Daoy (cell line): ENCODE measurements at places on chromosomes 6 and 20.

DNA sequence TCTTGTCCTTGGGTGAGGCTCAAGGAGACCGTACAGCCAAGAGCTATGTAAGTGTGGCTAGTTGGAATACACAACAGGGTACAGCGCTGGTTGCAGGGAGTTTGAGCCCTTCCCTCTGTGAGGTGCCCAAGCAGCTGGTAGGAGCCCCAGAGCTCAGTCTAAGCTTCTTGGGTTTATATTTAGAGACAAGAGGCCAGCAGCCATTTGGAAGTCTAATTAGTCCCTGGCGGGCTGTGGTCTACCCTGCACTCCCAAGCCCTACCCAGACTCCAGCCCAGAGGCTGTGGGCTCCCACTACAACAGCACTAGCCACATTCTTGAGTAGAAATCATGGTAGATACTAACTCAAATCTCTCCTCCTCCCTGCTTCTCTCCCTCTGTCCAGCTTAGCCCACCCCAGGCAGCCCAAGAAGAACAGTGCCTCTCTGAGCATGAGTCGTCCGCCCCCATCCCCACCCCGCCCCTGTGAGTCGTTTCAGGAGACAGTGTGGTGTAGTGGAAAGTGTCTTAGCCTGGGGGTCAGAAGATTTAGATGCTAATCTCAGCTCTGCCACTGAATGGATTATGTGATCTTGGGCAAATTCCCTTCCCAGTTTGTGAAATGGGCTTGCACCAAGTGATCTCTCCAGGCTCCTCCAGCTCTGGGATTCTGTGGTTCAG, 37.8 kb downstream of the EIF2S2 start:
- DNase-seq: peak; percentile 12

DNA sequence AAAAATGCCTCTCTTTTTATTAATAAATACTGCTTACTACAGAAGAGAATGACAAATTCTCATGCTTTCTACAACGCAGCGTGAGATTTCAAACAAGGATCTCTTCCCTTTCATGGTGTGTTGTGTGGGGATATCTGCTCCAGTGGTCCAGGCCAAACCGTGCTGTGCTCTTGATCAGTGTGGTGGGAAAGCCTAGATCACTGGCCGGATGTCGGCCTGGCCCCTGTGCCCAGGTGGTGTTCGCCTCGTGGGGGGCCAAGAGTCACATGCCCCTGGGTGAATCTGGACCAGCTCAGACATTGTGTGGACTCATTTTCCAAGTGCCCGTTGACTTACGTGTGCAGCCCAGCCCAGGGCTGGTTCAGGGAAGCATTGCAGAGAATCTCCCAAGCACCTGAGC, 4.3 kb downstream of the CDH4 start:
- peak; percentile 42 for DNase-seq

GRCh38 chr6:66556936-66557335, 849.9 kb upstream of the EYS start:
- DNase-seq: no peak

DNA sequence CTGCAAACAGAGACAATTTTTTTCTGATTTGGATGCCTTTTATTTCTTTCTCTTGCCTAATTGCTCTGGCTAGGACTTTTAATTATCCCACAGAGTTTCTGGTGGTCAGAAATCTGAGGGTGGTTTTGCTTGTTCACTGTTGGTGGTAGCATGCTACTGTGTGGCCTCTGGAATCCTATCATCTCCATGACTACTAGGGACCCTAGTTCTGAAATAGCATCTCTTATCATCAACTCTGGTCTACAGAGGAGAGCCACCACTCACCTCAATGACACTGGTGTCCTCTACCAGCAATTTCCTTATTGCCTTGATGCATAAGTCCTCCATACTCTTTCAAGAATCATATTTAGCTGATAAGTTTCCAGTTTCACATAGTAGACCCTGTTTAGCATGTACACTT, 27.5 kb upstream of the STX11 start:
- DNase-seq: no peak

GRCh38 chr6:107264357-107264840, 149.1 kb upstream of the BEND3 start:
- peak; percentile 58 for DNase-seq

- DNase-seq: no peak
Measured at GRCh38 chr6:96626759-96627364, 63.9 kb downstream of the FHL5 start.

DNA sequence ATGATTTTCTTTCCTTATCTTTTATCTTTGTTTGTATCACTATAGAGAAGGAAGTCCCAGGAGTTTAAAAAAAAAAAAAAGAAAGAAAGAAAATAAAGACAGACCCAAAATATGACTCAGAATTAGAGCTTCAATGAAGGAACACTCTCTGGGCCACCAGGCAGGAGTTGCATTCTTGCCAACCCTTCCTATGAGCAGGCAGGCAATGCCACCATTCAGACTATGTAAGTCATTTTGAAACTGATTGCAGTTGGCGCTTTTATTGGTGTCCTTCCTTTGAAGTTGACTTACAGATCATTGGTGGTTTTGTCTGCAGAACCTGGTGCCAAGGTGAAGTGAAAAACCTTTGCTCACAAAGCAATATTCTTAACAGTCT, 50.3 kb downstream of the MYB start:
- DNase-seq: no peak

DNA sequence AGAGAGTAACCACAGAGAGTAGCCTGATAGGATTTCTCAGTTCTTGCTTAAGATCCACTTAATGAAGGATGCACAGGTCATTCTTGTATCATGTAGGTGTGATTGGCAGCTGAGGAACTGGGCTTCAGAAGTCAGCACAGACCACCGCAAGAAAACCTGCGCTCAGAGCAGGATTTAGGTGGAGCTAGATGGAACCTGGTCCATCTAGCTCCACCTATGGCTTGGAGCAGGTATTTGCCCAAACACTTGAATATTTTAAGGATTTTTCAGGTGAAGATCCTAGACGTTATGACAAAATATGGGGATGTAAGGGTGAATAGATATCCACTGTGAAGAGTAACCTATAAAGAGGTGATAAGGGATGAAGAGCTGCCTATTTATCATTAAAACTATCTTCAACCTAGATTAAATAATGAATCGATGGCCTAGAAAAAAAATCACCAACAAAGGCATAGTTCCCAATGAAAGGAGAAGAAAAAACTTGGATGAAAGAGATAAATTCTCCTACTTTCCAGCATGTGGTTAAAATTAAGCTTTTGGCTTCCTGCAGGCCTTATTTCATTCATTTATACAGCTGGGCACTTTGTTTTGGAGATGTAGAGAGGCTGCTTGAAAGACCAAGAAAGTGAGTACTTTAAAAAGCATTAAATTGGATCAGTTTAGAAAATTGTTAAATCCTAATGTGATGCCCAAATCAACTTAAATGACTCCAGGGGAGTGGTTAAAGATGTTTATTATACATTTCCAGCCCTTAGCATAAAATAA, 778.4 kb upstream of the GJE1 start:
- DNase-seq: peak; percentile 3

GRCh38 chr6:166904101-166904746, 52.1 kb downstream of the RNASET2 start:
- peak; percentile 21 for DNase-seq

DNA sequence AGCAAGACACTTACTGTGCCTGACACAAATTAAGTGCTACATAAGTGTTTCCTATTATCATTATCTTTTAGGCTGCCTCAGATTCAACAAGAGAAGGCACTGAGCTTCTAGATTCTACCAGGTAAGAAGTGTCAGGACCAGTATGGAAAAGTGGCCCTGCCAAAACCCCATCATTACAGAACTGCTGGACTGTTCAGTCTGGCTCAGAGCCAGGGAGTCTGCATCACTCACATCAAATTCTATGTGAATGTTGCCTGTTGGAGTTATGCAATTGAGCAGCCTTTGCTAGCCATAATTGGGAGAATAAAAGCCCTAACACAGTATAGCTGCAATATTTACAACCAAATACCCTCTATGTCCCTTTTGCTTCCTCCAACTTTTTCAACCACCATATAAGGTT, 70.9 kb downstream of the ATG5 start:
- DNase-seq: peak; percentile 74

- DNase-seq: no peak
Measured at GRCh38 chr6:134510920-134511319, 193.0 kb upstream of the SGK1 start.

DNA sequence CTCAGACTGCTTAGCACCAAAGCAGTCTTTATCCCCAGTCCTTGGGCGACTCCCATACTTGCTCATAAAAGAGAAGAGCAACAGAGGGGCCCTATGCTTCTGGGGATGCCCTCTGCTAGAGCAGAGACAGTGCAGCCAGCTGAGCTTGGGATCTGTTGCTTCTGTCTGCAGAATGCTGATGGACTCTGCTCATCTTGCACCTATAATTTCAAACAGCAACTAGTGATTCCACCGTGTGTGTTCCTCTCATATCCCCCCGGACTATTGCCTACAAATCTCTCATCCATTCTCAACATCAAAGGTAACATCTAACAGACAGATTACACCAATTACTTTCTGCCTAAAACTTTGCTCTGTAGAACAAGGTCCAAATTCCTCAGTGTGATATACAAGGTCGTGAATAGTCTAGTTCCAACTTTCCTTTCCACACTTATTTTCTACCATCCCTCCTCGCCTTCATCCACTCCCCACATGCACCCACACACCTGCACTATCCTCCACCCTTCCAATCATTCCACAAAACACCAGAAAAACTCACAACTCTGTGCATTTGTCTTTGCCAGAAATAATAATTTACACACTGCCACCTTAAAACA, 62.6 kb downstream of the FRK start:
- DNase-seq: no peak

- DNase-seq: no peak
Measured at GRCh38 chr6:124203812-124204167, 400.1 kb downstream of the NKAIN2 start.

- no peak for DNase-seq
Measured at GRCh38 chr6:133190912-133191311, 50.2 kb upstream of the EYA4 start.

- DNase-seq: peak; percentile 83
Measured at GRCh38 chr6:52881996-52882841, 27.3 kb downstream of the GSTA3 start.

- DNase-seq: no peak
Measured at GRCh38 chr20:57767441-57767840, 57.6 kb upstream of the PMEPA1 start.

DNA sequence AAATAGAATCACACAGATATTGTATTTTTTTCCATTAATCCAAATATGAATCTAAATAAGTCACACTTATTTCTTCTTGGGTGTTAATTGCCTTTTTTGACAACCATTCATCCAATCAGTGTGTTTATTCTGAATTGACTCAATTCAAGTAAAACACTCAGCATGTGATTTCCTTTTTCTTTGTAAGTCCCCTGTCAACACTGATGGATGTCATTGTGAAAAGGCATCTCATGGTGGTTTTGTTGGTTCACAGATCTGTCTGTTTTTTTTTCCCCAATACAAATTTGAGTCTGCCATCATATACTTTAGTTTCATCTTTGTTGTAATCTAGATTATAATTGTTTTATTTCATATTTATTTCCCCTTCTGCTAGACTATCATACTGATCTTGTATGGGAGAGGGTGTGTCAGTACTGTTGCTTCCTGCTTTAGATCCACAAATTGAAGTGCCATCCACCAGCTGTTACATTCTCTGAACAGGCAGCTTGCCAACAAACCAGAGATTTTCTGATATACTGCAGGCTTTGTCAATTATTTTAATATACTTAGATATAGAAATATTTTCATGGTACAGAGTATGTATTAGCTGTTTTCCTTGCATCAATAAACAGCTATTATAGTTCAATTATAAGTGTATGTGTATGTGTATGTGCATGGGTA, 64.2 kb upstream of the FLRT3 start:
- no peak for DNase-seq

DNA sequence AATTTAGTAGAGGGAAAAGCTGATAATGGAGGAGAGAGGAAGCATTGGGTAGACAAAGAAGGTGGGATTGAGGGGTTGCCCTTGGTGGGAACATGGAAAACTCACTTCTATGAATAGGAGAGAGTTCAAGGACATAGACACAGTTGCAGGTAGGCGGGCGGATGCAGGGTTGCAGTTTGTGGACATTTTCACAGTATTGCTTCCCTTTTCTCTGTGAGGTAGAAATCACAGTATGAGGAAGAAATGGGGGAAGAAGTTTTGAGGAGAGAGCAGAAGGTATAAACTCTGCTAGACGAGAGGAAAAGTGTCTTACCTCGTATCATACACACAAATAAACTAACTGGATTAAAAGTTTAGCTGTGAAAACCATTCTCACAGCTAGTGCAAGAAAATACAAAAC, 200.7 kb upstream of the ECI2 start:
- no peak for DNase-seq

GRCh38 chr20:58575776-58576602, 60.8 kb upstream of the APCDD1L start:
- DNase-seq: no peak

DNA sequence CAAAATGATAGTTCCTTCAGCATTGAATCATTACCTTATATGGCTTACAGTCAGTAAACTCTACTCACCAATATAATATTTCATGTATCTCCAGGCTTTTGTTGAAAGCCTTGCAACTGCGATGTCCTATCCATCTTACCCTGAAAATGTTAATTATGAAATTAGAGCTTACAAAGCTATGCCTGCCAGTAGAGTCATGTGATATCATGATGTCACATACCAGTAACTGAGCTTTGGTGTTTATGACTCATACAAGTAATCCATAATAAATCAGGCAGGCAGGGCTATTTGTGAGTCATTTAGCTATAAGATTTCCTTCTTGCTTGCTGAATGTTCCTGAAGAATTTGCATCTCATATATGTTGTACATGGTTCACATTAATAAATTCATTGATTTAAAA, 44.9 kb upstream of the FAM83B start:
- DNase-seq: no peak

- DNase-seq: no peak
Measured at GRCh38 chr20:51029963-51030920, 7.3 kb upstream of the KCNG1 start.

- peak; percentile 70 for DNase-seq
Measured at GRCh38 chr20:46022411-46023147, 6.4 kb upstream of the SLC12A5 start.

- no peak for DNase-seq
Measured at GRCh38 chr6:148898376-148899014, 151.7 kb downstream of the UST start.

DNA sequence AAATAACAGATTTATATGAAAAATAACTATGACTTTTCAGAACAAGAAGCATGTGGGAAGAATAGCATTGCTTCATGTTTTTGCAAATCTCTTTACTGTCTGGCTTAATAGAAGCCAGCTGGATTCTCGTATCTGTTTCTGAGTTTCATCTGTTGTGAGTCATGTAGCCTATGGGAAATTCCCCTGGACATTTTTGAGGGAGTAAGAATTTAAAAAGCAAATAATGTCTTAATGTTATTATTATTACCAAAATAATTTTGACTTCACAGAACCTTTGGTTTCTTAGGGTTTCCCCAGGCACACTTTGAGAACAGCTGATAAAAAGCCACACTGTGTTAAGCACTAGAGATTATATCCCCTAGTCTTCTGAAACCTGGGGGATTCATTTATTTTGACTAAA, 75.8 kb downstream of the SYCP2L start:
- peak; percentile 71 for DNase-seq

GRCh38 chr6:149484733-149485700, at the start of gene ZC3H12D:
Gene ZC3H12D, minus strand, starts transcription at chr6:149485014. Its CDS starts 10,471 bp downstream, at chr6:149474543.
- DNase-seq: peak; percentile 94

GRCh38 chr20:10654250-10654610, 19.6 kb downstream of the JAG1 start:
- no peak for DNase-seq
